ENCODE measurements at places on chromosomes 2 and 18.

DNA sequence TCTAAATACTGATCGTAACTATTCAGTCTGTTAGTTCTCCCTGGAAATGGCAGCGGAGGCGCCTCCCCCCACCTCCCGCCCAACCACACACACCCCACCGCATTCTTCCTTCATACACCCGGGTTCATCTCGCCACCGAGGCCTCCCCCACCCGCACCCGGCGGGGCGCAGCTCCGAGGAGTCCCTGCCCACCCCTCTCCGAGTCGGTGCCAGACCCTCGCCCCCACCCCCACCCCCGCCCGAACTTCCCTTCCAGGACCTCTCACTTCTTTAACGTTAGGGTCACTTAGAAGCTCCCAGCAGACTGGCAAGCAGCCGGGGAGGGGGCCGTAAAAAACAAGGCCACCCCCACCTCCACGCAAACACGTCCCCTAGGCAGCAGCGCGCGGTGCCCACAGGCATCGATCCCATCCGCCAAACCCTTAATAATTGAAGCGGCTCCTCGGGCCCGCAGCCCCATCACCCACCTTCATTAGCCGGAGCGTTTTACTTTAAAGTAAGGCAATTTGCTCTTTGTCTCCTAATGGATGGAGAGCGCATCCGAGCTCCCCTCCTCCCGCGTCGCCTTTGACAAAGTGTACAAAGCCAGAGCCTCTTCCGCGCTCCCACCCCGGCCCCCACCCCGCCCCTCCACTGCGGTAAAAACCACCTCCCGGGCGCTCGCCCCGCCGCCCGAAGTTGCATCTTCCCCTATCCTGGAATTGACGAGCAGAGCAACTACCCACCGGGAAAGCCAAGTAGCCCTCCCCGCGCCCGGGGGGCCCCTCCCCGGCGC, 624 bp downstream of the ZNF516 start:
- DNase-seq, result peak; percentile 52

DNA sequence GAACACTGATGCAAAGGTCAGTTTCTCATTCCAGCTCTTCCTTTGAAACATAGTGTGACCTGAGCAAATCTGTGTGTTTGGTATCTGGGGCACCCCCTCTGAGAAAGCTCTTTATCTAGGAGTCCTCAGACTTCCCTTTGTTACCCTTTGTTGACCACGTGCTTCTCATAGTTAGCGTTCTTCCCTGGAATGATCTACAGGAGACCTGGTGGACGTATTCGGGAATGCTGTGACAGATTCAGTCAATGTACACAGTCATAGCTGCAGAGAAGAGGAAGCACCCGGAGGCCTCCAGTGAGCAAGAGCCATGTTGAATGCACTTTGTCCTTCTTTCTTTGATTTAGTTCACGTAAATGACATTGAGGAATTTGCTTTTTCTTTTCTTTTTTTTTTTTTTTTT, 10.7 kb upstream of the CHMP1B start:
- DNase-seq, result no peak

GRCh38 chr2:71926876-71927756, 220.5 kb downstream of the CYP26B1 start:
- DNase-seq, result no peak

DNA sequence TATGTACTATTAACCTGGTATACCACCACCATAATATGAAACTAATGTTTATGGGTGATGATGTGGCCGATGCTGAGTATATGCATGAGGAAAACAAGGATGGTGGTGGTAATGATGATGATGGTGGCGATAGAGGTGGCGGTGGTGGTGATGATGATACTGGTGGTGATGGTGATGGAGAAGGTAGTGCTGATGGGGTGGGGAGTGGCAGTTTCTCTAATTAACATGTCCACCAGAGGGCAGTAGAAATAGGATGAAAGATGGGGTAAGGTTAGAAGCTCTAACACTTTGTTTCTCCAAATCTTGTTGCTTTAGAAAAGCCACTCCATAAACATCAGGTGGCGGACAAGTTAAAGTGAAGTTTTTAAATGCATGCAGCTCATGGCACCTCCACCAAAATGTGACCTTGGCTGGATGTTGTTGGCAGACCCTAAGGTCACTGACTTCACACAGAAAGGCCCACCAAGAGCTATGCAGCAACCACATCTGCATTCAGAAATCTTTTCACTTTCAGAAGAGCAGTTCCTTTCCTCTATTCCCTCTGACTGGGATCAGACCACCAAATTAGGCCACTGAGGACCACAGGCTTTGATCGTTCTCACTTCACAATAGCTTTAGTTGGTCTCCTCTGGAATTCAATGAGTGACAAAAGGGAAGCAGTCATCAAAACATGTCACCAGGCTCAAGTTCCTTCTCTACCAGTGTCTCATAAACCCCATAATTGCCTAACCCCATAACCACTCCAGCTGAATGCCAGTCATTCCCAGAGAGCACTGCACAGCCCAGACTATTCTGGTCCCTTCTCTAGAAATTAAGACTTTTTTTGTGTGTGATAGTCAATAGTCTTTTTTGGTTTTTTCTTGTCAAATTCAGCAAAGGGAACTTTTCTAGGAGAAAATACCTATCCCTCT, 7.5 kb upstream of the BCL11A start:
- DNase-seq, result no peak
